ENCODE measurements at places on chromosomes 5 and 9. TPM values are rescaled to one million over a fixed set of nuclear protein-coding genes. Genes with fewer than 3 reads are reported as not detected.
A peak's percentile ranks its signal among the peaks of the same experiment; 100 is the strongest.

- no peak for DNase-seq
Measured at GRCh38 chr9:122206118-122207046, 22.4 kb downstream of the LHX6 start.

- no peak for DNase-seq
Measured at GRCh38 chr9:83154087-83154736, 91.3 kb upstream of the RASEF start.

GRCh38 chr5:73625372-73625943 lies 538 bp upstream of the ARHGEF28 start:
- DNase-seq: no peak

GRCh38 chr9:8962084-8962483 lies 1162.5 kb upstream of the DMAC1 start:
- DNase-seq: no peak

GRCh38 chr9:114718801-114719221 lies 36.8 kb upstream of the TEX48 start:
- no peak for DNase-seq

DNA sequence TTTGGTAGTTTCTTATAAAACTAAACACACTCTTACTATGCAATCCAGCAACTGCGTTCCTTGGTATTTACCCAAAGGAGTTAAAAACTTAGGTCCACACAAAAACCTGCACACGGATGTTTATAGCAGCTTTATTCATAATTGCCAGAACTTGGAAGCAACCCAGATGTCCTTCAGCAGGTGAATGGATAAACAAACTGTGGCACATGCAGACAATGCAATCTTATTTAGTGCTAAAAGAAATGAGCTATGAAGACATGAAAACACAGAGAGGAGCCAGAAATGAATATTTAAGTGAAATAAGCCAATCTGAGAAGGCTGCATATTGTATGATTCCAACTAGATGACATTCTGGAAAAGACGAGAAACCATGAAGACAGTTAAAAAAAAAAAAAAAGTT lies 10.7 kb downstream of the WNK2 start:
- DNase-seq: no peak

DNA sequence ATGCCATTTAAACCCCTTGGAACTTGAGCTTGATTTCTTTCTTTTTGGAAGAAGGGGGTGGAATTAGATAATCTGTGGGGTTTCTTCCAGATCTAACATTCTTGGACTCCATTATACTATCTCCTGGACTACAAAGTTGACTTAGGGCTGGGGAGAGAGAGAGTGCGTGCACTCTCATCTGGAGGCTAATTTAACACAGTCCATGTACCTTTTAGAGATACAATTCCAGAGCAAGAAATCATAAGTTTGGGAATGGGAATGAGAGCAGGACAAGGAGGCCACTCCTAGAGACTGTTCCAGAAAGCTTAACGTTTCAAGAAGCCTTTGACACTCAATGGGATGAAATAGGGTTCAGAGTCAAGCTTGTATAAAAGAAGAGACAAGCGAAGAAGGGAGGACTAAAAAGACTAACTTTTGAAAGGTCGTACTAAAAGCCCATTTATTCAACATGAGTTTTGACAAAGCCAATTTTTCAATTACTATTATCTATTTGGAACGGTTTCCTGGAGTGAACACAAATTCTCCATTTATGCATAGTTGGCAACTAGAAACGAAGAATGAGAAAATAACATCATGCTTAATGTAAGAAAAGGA lies 83.4 kb downstream of the ACTL7B start:
- DNase-seq: peak; percentile 77

DNA sequence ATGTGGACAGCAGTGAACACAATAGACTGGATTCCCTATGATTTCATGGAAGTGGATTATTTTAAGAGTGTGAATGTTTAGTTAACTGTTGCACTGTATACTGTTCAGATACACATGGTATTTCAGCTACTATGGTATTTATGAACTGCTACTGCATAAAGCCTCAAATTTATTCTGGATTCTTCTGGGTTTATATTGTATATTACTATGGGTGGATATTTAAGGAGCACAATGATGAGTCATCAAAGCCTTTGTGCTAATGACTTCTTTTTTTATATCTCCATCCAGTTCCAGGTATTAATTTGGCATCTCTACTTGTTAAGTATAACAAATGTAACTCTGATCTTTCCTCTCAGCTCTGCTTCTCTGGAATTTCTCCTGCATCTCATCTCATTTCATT lies 6.8 kb downstream of the KDM4C start:
- DNase-seq: no peak

- peak; percentile 21 for DNase-seq
Measured at GRCh38 chr5:157113002-157113401, 4.2 kb upstream of the HAVCR2 start.

GRCh38 chr5:88689668-88690408 lies 193.1 kb downstream of the MEF2C start:
- DNase-seq: no peak

DNA sequence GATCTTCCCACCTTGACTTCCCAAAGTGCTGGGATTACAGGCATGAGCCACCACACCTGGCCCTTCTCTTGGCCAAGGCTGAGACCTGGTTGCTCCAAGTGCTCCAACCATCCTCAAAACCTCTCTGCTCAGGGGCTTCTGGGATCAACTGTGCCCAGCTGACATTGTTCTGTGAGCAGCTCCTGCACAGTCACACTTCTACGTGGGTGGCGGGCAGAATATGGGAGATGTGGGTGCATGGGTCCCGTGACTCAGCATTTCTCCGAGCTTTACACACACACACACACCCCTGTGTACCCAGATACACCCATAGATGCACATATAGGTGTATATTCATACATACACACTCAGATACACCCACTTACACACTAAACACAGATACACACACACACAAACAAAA lies 10.5 kb upstream of the MYORG start:
- DNase-seq: no peak

Gene DMRTA1
- total RNA-seq: 0.79 TPM

Gene PCDHA1
- total RNA-seq: not detected

Gene ZDHHC11
- total RNA-seq: 4.1 TPM

Gene P4HA2
- 88.9 TPM for total RNA-seq
